ENCODE measurements at places on chromosomes 7 and 10. TPM values are rescaled to one million over a fixed set of nuclear protein-coding genes. Genes with fewer than 3 reads are reported as not detected.

DNA sequence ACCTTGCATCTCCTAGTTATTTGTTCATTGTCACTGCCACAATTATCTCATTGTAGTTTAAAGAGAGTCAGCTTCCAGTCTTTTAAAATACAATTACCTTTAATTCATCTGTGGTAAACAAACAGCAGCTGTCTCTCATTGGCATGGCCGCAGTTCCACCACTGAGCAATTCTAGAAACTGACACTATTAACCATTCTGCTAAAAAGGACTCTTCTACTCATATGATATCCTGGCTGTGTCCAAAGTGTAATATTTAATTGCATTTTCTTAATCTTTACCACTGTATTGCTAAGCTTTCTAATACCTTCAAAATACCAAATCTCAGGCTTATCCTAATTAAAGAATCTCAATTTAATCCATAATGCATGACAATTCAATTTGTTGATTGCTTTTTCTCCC is 639.0 kb downstream of the AUTS2 start:
- no peak for DNase-seq

- DNase-seq: no peak
Observed at GRCh38 chr10:75068523-75068922, 42.9 kb upstream of the SAMD8 start.

- DNase-seq: no peak
Observed at GRCh38 chr10:111075577-111076185, 1.1 kb upstream of the ADRA2A start.

The GDF2 gene
- total RNA-seq: not detected

The EPO gene
- not detected for total RNA-seq

All from HT1080 (cell line).